ENCODE measurements at places on chromosomes 16 and 17. TPM values are rescaled to one million over a fixed set of nuclear protein-coding genes. Genes with fewer than 3 reads are reported as not detected.

PRR35 gene
- 2.2 TPM for total RNA-seq

NPIPA3 gene
- total RNA-seq: 3.7 TPM

TLCD2 gene
- total RNA-seq: 7.0 TPM

GRCh38 chr17:35432176-35433074 lies at the start of gene SLFN12:
SLFN12 (minus strand) TSS chr17:35432500; CDS start chr17:35423028, 9,472 bp downstream.
- peak; percentile 71 for DNase-seq

GRCh38 chr16:51137097-51137496 lies 14.0 kb downstream of the SALL1 start:
- DNase-seq: no peak

- no peak for DNase-seq
Measured at GRCh38 chr17:47423406-47424295, 99.9 kb downstream of the EFCAB13 start.

Data from Panc1 (cell line).